Heart right ventricle (tissue), 16 donors: ENCODE measurements at places on chromosomes 6 and 20. TPM values are rescaled to one million over a fixed set of nuclear protein-coding genes. Genes with fewer than 3 reads are reported as not detected.

- H3K4me1 ChIP-seq, result peaks cover 9% of the 10 kb centered on the region
- no peak overlapping the region for H3K27ac ChIP-seq
- no peak overlapping the region for H3K4me3 ChIP-seq
Observed at GRCh38 chr20:19838468-19838867, 80.4 kb downstream of the RIN2 start.

DNA sequence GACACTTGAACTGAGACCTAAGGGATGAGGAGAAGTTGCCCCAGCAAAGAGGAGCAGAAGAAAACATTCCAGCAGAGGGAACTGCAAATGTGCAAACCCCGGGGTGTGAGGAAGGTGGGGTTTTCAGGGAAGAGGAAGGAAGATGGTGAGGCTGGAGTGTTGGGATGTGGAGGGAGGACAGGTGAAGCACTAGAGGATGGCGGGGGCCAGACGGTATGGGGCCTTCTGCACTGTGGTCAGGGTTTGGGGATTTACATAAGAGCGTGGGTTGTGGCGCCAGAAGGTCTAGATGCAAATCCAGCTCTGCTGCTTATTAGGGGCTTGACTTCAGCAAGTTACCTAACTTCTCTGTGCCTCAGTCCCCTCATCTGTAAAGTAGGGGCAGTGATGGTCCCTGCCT lies 16.0 kb downstream of the DLGAP4 start:
- no peaks in the 10 kb centered on the region for H3K36me3 ChIP-seq
- H3K4me1 ChIP-seq, result no peaks in the 10 kb centered on the region
- no peaks in the 10 kb centered on the region for H3K27me3 ChIP-seq
- no peak for DNase-seq
- no peak overlapping the region for H3K27ac ChIP-seq

DNA sequence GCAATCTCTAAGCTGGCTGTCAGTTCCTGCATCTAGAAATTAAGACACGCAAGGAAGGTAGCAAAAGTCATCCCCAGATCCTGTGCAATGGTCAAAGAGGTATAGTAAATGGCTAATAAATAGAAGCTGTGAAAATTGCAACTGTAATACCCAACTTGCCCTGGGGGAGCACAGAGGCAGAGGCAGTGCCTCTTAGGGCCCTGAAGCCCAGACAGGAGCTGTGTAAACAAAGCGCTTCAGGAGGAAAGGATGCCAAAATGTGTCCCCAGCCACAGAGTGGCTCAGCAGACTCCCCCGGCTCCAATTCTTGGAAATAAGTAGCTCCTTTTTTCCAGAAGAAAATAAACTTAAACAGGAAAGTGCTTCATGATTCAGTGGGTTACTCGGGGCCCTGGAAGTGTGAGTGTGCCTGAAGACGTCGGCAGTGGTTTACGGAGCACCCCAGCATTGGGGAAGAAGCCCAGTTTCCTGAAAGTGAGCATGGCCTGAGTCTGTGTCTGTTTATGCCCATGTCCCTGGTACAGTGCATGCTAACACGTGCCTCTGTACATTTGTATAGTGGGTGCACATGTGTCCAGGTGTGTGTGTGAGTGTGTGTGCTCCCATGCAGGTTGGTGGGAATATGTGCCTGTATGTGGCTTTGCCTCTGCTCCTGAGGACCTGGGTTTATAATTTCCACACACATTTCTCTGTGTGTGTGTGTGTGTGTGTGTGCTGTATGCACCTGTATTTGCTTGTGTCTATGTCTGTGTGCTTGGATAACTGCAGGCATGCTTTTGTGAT lies 246.7 kb downstream of the MAFB start:
- no peak for DNase-seq
- H3K36me3 ChIP-seq, result no peaks in the 10 kb centered on the region
- H3K4me1 ChIP-seq, result no peaks in the 10 kb centered on the region
- H3K4me3 ChIP-seq, result no peak overlapping the region
- H3K27ac ChIP-seq, result no peak overlapping the region
- peaks cover 7% of the 10 kb centered on the region for H3K27me3 ChIP-seq

DNA sequence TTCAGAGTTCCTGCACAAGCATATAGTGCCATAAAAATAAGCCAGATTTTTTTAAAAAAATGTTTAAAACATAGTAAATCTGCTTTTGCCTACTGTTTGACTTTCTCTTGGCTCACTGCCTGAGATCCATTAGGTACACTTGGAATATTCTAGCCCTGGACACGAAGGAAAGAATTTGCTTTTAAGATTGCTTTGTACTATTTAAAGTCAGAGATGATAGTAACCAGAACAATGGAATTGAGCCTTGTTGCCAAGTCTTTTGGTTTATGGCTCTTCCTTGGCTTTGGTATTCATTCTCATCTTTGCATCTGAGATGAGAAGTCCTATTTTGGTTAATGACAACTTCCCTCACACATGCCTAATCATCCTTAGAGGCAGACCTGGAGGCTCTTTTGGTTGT lies 32.4 kb downstream of the CNR1 start:
- peaks cover 5% of the 10 kb centered on the region for H3K27me3 ChIP-seq
- DNase-seq, result no peak
- no peak overlapping the region for H3K4me3 ChIP-seq

GRCh38 chr20:1085492-1086276 lies 32.7 kb upstream of the PSMF1 start:
- H3K36me3 ChIP-seq, result no peaks in the 10 kb centered on the region
- H3K27me3 ChIP-seq, result no peaks in the 10 kb centered on the region
- no peak for DNase-seq
- H3K4me1 ChIP-seq, result no peaks in the 10 kb centered on the region

DNA sequence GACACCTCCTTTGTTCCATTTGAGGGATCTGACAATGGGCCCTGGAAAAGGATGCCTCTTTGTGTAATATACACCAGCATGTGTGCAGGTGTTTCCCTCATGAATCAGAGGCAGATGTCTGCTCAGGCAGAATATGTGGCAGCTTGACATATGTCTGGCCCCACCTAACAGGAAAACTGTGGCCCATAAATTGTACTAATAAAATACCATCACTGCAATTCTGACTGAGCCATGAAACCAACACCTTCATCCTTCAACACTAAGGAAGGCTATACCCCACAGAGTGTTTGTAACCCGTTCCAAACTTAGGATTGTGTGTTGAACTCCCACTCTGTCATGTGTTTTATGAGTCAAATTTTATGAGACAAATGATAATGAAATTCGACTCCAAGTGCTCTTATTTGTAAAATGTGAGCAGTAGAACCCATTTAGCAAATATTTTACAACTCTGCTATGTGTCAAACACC lies 22.7 kb downstream of the LAMA4 start:
- peak overlapping the region; percentile 71 for H3K27ac ChIP-seq
- no peaks in the 10 kb centered on the region for H3K36me3 ChIP-seq
- peaks cover 10% of the 10 kb centered on the region for H3K4me1 ChIP-seq

- no peak for DNase-seq
- peaks cover 21% of the 10 kb centered on the region for H3K4me1 ChIP-seq
- H3K27ac ChIP-seq, result peak overlapping the region; percentile 20
- H3K36me3 ChIP-seq, result no peaks in the 10 kb centered on the region
Observed at GRCh38 chr20:56422076-56422823, 10.2 kb downstream of the CASS4 start.

GRCh38 chr20:47988676-47989075 lies 203.4 kb upstream of the SULF2 start:
- no peaks in the 10 kb centered on the region for H3K36me3 ChIP-seq
- no peaks in the 10 kb centered on the region for H3K4me1 ChIP-seq
- H3K4me3 ChIP-seq, result no peak overlapping the region
- H3K27me3 ChIP-seq, result no peaks in the 10 kb centered on the region
- H3K27ac ChIP-seq, result no peak overlapping the region

DNA sequence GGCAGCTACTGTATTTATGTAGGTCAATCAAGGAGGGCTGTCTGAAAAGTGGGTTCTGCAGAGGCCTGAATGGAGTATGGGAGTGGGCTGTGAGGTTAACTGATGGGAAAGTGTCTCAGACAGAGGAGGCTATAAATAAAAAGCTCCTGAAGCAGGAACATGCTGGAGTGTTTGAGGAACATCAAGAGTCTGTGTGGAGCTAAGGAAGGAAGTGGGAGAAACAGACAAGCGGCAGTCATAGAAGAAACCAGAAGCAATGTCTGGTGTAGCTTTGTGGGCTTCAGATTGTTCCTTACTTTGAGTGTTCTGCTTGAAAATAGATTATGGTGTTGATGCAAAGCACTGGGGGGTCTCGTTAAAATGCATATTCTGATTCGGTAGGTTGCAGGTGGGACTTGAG lies 101.5 kb upstream of the OGFRL1 start:
- H3K36me3 ChIP-seq, result no peaks in the 10 kb centered on the region
- no peak overlapping the region for H3K27ac ChIP-seq
- no peaks in the 10 kb centered on the region for H3K27me3 ChIP-seq
- DNase-seq, result no peak

GRCh38 chr20:62773845-62774714 lies 22.2 kb upstream of the MRGBP start:
- no peak overlapping the region for H3K27ac ChIP-seq
- H3K36me3 ChIP-seq, result no peaks in the 10 kb centered on the region
- no peak for DNase-seq
- H3K4me1 ChIP-seq, result no peaks in the 10 kb centered on the region
- no peak overlapping the region for H3K4me3 ChIP-seq

GRCh38 chr20:19074828-19075516 lies 137.5 kb upstream of the SLC24A3 start:
- H3K27me3 ChIP-seq, result no peaks in the 10 kb centered on the region
- no peak overlapping the region for H3K27ac ChIP-seq

DNA sequence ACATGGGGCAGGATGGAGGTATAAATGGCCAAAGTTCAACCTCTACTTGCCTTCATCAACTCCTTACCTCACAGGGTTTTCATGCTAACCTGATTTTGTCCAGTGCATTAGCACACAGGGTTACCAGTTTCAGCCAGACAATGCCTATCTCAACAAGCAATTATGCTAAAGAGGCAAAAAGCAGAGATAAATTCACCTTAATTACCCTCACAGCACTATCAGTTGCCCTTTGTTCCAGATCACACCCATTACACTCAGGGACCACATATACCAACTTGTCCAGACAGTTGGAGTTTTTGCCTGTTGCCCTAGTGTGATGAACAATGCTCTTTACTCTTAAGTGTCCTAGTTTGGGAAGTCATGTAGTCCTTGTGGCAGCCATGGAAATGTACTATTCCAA lies 174.5 kb upstream of the MOCS1 start:
- H3K4me1 ChIP-seq, result no peaks in the 10 kb centered on the region
- H3K36me3 ChIP-seq, result no peaks in the 10 kb centered on the region
- no peak overlapping the region for H3K27ac ChIP-seq
- no peak overlapping the region for H3K4me3 ChIP-seq
- DNase-seq, result no peak

DNA sequence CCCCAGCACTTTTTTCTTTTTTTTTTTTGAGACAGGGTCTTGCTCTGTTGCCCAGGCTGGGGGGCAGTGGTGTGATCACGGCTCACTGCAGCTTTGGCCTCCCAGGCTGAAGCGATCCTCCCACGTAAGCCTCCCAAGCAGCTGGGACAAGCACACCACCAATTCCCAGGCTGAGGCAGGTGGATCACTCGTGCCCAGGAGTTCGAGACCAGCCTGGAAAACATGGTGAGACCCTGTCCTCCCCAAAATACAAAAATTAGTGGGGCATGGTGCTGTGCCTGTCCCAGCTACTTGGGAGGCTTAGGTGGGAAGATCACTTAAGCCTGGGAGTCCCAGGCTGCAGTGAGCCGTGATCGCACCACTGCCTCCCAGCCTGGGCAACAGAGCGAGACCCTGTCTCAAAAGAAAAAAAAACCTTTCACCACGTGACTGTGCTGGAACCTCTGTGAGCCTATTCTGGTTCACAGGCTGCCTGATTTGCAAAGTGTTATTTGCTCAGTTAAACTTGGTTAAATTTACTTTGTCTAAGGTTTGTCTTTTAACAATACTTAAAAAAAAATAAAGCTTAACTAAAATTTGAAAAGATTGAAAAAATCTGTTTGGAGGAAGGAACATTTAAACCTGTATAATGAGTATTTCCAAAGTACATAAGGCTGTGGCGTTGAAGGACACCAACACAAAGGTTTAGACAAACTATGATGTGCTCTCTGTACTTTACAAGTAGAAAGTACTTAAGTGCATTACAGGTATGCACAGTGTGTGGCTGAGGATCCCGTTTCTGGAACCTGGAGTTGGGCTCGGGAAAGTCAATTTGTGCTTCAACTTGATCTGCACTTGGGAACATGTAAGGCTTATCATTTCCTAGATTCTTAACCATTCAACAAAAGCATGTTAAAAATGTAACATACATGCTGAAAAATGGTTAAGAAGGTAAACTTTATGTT lies 55.0 kb downstream of the PPP1R3G start:
- no peaks in the 10 kb centered on the region for H3K36me3 ChIP-seq
- no peak overlapping the region for H3K4me3 ChIP-seq
- DNase-seq, result no peak
- H3K4me1 ChIP-seq, result no peaks in the 10 kb centered on the region
- no peaks in the 10 kb centered on the region for H3K27me3 ChIP-seq

- no peaks in the 10 kb centered on the region for H3K36me3 ChIP-seq
- H3K4me3 ChIP-seq, result no peak overlapping the region
- no peak for DNase-seq
- no peak overlapping the region for H3K27ac ChIP-seq
Observed at GRCh38 chr20:16498526-16499253, 74.6 kb downstream of the KIF16B start.

DNA sequence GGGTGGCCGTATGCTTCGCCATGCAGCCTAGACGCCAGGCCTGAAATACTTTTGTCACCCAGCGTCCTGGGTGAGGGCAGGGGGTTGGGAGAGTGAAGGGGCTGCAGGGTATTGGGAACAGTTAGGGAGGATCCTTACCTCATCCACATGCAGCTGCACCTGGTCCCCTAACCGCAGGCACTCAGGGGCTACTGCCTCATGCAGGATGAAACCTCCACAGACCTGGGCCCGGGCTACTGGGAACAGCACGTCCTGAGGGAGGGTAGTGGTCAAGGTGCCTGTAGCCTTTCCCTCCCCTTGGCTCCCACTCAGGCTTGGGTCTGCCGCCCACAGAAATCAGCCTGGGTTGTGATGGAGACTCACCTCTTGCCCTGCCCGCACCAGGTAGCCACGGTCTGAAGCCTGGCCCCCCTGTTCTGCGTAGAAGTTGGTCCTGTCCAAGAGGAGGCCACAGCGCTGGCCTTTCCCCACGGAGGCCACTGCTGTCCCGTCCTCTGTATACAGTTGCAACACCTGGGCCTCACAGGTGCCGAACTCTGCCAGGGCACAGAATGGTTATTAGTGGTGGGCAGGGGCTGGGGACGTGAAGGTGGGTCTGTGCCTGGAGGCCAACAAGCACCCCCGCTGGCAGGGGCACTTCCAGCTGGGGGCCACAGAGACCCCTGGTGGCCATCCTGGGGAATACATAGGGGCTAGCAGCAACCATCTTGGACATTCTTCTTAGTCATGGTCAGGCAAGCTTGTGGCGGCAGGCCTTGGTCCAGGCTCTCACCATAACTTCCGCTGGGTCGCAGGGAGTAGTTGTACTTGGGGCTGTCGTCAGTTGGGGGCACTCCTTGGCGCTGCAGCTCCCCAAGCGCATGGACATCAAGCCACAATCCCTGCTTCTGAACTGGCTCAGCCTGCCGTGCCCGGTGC lies 8.6 kb downstream of the AARS2 start:
- no peak overlapping the region for H3K27ac ChIP-seq
- no peaks in the 10 kb centered on the region for H3K4me1 ChIP-seq
- H3K27me3 ChIP-seq, result no peaks in the 10 kb centered on the region
- DNase-seq, result no peak
- H3K36me3 ChIP-seq, result peaks cover 92% of the 10 kb centered on the region
- no peak overlapping the region for H3K4me3 ChIP-seq

The RAD21L1 gene
- not detected for total RNA-seq

The MAN1A1 gene
- total RNA-seq, result 12.6 TPM

The SLC32A1 gene
- not detected for total RNA-seq

The KIAA0408 gene
- total RNA-seq, result 0.47 TPM

The BPIFB2 gene
- not detected for total RNA-seq

The ABHD16B gene
- total RNA-seq, result not detected

The CDH26 gene
- 0.51 TPM for total RNA-seq

The OR2B3 gene
- not detected for total RNA-seq

The ZSCAN12 gene
- total RNA-seq, result 3.1 TPM
